DND-41 (cell line): ENCODE measurements at places on chromosomes 3 and 15.

DNA sequence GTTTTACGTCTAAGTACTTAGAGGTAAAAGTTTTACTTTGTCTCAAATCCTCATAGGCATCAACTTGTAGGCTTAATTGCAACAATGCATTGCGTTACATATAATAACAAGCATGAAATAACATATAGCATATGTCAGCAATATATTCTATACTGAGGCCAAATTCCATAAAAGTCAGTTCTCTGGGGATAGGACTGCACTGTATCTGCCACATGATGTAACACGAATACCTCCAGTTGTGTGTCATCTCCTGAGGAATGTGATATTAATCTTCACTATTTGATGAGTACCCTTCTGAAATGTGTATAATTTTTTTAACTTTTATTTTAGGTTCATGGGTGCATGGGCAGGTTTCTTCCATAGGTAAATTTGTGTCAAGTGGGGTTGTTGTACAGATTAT is 126.4 kb downstream of the IMPG2 start:
- no peak overlapping the region for H3K4me3 ChIP-seq
- H3K4me1 ChIP-seq, result no peaks in the 10 kb centered on the region
- H3K27ac ChIP-seq, result no peak overlapping the region
- no peak for DNase-seq
- no peaks in the 10 kb centered on the region for H3K27me3 ChIP-seq

GRCh38 chr15:70111203-70112073 is 13.7 kb upstream of the TLE3 start:
- H3K4me1 ChIP-seq, result 0 out of 2 replicates have a peak, but pooled peaks cover 5% of the 10 kb centered on the region
- H3K27ac ChIP-seq, result no peak overlapping the region
- peaks cover 3% of the 10 kb centered on the region for H3K27me3 ChIP-seq

DNA sequence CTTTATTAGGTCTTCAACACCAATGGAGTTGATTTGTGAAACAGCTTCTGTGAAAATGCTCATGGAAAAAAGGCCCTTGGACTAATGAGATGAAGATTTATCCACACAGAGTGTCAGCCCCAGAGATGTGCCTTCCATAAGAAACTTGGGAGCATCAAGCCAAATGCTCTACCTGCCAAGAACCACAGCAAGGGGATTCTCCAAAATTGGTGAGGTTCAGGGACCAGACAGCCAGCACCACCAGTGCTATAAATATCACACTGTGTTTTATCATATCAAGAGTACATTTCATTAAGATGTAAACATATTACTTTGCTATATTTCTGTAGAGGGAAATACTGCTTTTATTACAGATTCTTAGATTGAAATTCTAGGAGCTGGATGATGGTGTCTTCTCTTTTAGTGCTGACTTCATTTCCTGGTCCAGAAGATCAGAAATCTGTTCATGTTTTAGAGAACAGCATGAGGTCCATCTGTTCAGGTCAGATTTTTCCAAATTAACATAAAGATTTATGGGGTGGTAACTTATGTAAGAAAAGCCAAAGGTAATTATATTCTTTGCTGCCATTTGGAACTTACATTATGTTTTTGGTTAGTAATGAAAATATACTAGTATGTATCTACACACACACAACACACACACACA is 17.7 kb downstream of the SLC35G2 start:
- H3K4me3 ChIP-seq, result no peak overlapping the region
- peaks cover 26% of the 10 kb centered on the region for H3K36me3 ChIP-seq
- peaks cover 34% of the 10 kb centered on the region for H3K4me1 ChIP-seq
- H3K27me3 ChIP-seq, result no peaks in the 10 kb centered on the region
- no peak overlapping the region for H3K27ac ChIP-seq
- no peak for DNase-seq

GRCh38 chr3:190081389-190081788 is 39.3 kb downstream of the P3H2 start:
- no peaks in the 10 kb centered on the region for H3K4me1 ChIP-seq
- no peaks in the 10 kb centered on the region for H3K36me3 ChIP-seq
- no peak for DNase-seq
- H3K27me3 ChIP-seq, result peaks cover under 1% of the 10 kb centered on the region
- H3K4me3 ChIP-seq, result no peak overlapping the region
- no peak overlapping the region for H3K27ac ChIP-seq

DNA sequence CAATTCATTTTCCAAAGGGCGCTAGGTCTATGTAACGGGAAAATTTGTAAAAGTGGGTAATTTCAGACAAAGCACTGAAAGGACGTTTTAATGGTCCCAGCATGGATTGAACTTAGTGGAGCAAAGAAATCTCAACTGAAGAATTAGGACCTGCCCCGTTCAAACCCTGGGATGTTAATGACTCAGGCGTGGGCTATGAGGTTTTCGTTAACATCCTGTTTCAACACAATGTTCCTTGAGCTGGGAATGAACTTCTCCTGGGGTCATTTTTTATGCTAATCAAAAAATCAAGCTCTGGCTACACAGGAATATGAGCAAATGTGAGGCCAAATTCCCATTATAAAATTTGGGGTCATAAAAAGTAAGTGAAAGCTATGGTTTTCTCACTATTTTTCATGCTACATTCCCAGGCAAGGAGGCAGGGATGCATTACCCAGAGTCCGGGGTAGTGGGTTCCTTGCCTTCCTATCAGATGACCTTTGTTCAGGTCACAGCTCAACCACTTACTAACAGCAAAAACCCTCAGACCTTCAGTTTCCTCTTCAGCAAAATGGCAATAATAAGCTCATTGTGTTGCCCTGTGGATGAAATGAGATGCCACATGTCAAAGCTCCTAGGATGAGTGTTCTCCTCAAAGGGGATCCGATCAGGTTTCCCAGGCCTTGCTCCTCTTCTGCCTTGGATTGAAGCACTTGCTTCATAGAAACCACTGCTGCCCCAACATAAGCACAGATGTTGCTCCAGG is 271.4 kb downstream of the ARRDC4 start:
- no peak overlapping the region for H3K4me3 ChIP-seq
- no peaks in the 10 kb centered on the region for H3K36me3 ChIP-seq
- H3K27me3 ChIP-seq, result peaks cover 6% of the 10 kb centered on the region
- no peaks in the 10 kb centered on the region for H3K4me1 ChIP-seq
- H3K27ac ChIP-seq, result no peak overlapping the region

- H3K36me3 ChIP-seq, result no peaks in the 10 kb centered on the region
- H3K4me1 ChIP-seq, result peaks cover 53% of the 10 kb centered on the region
- DNase-seq, result no peak
Measured at GRCh38 chr3:34109846-34110245, 311.4 kb downstream of the PDCD6IP start.

- no peak overlapping the region for H3K4me3 ChIP-seq
- H3K36me3 ChIP-seq, result 0 out of 2 replicates have a peak, but pooled peaks cover 3% of the 10 kb centered on the region
- no peak overlapping the region for H3K27ac ChIP-seq
- H3K27me3 ChIP-seq, result no peaks in the 10 kb centered on the region
Measured at GRCh38 chr15:85639752-85640381, 154.9 kb downstream of the KLHL25 start.

GRCh38 chr3:10286596-10287295 is 6.0 kb downstream of the GHRL start:
- H3K4me1 ChIP-seq, result no peaks in the 10 kb centered on the region
- H3K27ac ChIP-seq, result no peak overlapping the region
- no peak overlapping the region for H3K4me3 ChIP-seq
- peaks cover 59% of the 10 kb centered on the region for H3K36me3 ChIP-seq
- H3K27me3 ChIP-seq, result no peaks in the 10 kb centered on the region

DNA sequence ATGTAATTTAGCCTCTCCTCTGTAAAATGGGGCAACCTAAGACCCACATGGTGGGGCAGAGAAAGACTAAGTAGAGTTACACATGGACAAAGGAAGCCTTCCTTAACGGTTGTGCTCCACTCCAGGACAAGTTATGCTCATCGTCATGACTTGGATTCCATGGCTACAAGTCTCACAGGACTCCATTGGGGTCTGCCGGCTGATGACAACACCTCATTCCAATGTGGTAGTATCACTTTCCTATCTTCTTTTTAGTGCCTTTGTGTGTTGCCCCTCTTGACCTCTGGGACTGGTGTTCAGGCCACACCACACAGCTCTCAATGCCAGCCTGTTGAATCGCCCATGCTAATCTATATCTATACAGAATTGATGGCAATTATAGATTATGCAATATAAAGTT is 181.3 kb upstream of the WNT5A start:
- DNase-seq, result no peak
- H3K36me3 ChIP-seq, result no peaks in the 10 kb centered on the region
- no peak overlapping the region for H3K4me3 ChIP-seq
- H3K4me1 ChIP-seq, result no peaks in the 10 kb centered on the region
- H3K27me3 ChIP-seq, result no peaks in the 10 kb centered on the region

- no peaks in the 10 kb centered on the region for H3K4me1 ChIP-seq
- H3K27ac ChIP-seq, result no peak within 1 kb of the TSS
- no peaks in the 10 kb centered on the region for H3K27me3 ChIP-seq
Measured at GRCh38 chr15:50119063-50120040, at the start of gene ATP8B4. Gene ATP8B4 (minus strand): TSS chr15:50119233. CDS start chr15:50106966, 12,267 bp downstream.
